ENCODE measurements at places on chromosomes 12 and 14. TPM values are rescaled to one million over a fixed set of nuclear protein-coding genes. Genes with fewer than 3 reads are reported as not detected.

GRCh38 chr12:94874518-94875302, 128.8 kb downstream of the NDUFA12 start:
- no peak for DNase-seq

- DNase-seq: peak; percentile 27
Observed at GRCh38 chr14:94485944-94486841, 10.2 kb upstream of the SERPINA9 start.

GRCh38 chr12:108319277-108320234, 19.6 kb downstream of the CMKLR1 start:
- DNase-seq: no peak

DNA sequence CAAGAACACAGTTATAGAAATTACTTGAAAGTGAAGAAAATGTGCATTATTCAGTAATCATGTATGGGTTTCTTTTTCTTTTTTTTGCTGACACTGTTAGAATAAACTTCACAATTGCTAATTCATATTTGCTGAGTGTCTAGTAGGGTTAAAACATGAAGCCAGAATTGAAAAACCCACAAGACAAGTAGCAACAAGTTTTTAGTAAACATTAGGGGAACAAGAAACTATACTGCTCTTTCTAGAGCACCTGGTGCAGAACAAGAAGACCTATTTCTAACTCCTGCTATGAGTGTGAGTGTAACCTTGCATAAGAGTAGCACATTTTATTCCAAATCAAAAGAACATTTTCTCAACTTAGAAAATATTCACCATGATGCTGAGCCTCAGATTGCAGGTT, 83.2 kb downstream of the ITPR2 start:
- no peak for DNase-seq

DNA sequence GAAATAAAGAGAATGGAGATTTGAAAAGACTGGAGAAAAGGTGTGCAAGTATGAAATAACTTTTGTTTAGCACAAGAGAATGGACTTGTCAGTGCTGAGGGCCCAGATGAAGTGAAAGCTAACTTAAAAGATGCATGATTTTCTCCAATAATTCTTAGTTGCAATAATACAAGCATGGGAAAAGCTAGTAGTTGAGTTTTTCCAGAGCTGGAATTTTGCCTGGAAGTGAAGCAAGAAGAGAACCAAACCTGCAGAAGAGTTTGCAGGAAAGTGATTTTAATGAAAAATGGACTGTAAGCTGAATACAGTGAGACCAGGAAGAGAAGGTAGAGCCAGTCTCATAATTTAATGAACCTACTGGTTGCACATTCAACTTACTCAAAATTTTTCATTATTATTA, 69.3 kb upstream of the FSCB start:
- no peak for DNase-seq

PPM1H gene
- polyA plus RNA-seq: 26.8 TPM

PTPRO gene
- polyA plus RNA-seq: 217 TPM

HDAC7 gene
- 82.8 TPM for polyA plus RNA-seq

Measured in left renal cortex interstitium (tissue), 4 donors.